T-helper 1 cell (primary cell): ENCODE measurements at places on chromosomes 1 and 21.

- DNase-seq = no peak
Observed at GRCh38 chr1:67135354-67135753, 584 bp upstream of the C1orf141 start.

DNA sequence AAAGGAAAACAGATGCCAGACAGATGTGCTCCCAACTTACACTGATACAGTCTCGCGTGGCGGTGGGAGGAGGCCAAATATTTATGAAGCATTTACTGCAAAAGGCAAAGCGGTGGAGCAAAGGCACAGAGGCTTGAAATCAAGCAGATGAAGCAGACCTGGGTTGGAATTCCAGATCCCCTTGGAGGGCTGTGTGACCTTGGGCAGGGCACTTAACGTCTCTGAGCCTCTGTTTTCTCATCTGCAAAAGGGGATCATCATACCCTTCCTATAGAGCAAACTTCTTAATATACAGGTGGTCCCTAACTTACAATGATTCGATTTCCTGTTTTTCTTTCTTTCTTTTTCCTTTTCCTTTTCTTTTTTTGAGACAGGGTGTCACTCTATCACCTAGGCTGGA, 54.1 kb downstream of the IGSF21 start:
- DNase-seq = no peak

- no peak for DNase-seq
Observed at GRCh38 chr21:31346256-31346821, 2.3 kb upstream of the TIAM1 start.

DNA sequence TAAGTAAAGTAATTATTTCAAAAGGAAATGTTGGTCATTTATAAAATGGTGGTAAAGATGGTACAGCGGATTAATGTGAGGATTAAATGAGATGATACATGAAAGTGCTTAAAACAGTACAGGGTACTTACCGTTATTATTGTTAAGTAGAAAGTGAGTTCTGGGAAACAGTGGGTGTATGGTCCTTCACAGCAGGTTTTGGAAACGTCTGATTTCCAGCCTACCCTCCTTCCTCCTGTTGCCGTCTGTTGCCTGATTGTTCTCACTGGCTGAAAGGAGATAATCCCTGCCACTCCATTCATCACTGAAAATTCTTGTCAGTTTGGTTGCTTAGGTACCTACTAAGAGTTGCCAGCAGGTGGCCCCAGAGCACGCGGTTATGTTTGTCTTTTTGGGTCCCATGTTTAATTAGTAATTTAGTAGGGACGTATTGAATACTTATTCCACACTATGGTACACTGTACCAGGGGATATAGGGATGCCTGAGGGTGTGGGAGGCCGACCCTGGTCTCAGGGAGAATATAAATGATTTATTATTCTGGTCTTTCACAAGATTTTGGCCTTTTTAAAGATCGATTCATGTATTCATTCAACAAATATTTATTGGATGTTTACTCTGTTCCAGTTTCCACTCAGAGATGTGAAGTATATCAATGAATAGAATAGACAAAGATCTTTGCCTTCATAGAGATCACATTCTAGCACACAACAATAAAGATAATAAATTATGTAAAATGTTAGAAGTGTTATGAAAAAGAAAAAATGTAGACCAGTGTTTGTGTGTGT, 30.8 kb upstream of the RPTN start:
- no peak for DNase-seq

GRCh38 chr1:119015547-119015946, 27.4 kb upstream of the TBX15 start:
- DNase-seq = no peak

- no peak for DNase-seq
Observed at GRCh38 chr1:227449051-227449450, 114.3 kb upstream of the ZNF678 start.

GRCh38 chr1:97441966-97442365, 478.9 kb downstream of the DPYD start:
- no peak for DNase-seq

- DNase-seq = no peak
Observed at GRCh38 chr1:22402356-22403053, 49.1 kb upstream of the ZBTB40 start.

GRCh38 chr1:201026234-201026633, 2.7 kb upstream of the KIF21B start:
- no peak for DNase-seq

- no peak for DNase-seq
Observed at GRCh38 chr1:85502171-85502570, 37.2 kb upstream of the DDAH1 start.

DNA sequence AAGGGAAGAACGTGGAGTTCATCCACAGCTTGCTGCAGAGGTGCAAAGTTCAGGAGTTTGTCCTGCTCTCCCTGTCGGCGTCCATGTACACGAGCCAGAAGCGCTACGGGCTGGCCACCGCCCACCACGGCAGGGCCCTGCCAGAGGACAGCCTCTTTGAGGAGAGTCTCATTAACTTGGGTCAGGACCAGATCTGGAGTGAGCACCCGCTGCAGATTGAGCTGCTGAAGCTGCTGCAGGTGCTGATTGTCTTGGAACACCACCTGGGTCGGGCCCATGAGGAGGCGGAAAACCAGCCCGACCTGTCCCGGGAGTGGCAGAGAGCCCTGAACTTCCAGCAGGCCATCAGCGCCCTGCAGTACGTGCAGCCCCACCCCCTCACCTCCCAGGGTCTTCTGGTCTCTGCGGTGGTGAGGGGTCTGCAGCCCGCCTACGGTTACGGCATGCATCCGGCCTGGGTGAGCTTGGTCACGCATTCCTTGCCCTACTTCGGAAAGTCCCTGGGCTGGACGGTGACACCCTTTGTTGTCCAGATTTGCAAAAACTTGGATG, 73.8 kb upstream of the MORC3 start:
- no peak for DNase-seq

GRCh38 chr1:154171223-154171583, 16.3 kb upstream of the NUP210L start:
- DNase-seq = no peak

- no peak for DNase-seq
Observed at GRCh38 chr1:238628110-238628509, 737.4 kb upstream of the ZP4 start.

- DNase-seq = no peak
Observed at GRCh38 chr1:2470290-2471158, 5.6 kb upstream of the PLCH2 start.

DNA sequence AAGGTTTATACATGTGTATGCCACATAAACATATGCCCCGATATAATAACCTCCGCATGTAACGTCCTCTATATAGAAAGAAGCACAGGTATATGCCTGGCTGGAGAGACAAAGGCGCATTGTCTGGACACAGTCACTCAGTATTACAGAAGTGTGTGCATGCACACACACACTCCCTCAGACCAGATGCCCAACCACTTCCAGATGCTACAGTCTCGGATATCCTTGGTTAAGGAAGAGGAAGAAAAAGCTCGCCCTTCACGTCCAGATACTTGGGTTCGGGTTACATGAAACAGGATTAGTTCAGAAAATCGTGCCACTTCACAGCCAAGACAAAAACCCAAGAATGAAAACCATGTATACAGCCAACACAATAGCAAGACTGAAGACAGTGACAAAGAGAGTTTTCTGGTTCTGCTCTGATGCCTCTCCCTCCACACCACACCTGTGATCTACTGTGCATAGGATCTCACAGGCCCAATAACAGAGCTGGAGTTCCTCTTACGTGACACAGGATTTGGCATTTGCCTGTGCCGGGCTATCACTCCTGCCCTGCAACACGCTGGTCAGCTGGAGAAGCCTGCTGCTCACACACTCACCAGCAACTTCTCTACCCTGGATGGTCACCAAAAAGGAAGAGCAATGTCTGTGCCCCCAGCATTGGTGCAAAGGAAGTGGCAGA, 75.0 kb downstream of the SSBP3 start:
- no peak for DNase-seq
